ENCODE measurements at places on chromosomes 5 and 9. TPM values are rescaled to one million over a fixed set of nuclear protein-coding genes. Genes with fewer than 3 reads are reported as not detected.

Gene FSD1L
- total RNA-seq: 28.2 TPM

Gene LCN9
- total RNA-seq: not detected

Gene FOXD4L3
- not detected for total RNA-seq

Gene GPX3
- total RNA-seq: 160 TPM

Gene UBE2QL1
- 2.3 TPM for total RNA-seq

Gene OR1L6
- total RNA-seq: not detected

Gene HRH2
- 1.7 TPM for total RNA-seq

Gene NXNL2
- 0.72 TPM for total RNA-seq

Gene PCDHB13
- total RNA-seq: 4.4 TPM

Gene LCN1
- total RNA-seq: 373 TPM

Gene FUT7
- total RNA-seq: 0.10 TPM

Gene PTTG1
- total RNA-seq: 45.9 TPM

Gene PCDHA9
- 0.10 TPM for total RNA-seq

Gene GDA
- total RNA-seq: 1.8 TPM

Gene IFNK
- not detected for total RNA-seq

Gene ZSWIM6
- total RNA-seq: 14.5 TPM

Gene AHRR
- total RNA-seq: 8.2 TPM

Gene ZNF454
- total RNA-seq: 4.7 TPM

Gene CACNA1B
- 0.41 TPM for total RNA-seq

Gene SYK
- total RNA-seq: 7.1 TPM

Gene PRLR
- 2.4 TPM for total RNA-seq

Gene FAM221B
- total RNA-seq: not detected

Gene MYOZ3
- total RNA-seq: 51.5 TPM

Gene P4HA2
- total RNA-seq: 87.2 TPM

Gene CEL
- 0.41 TPM for total RNA-seq

Gene ITK
- total RNA-seq: 4.4 TPM

Gene CCL19
- total RNA-seq: not detected

Gene FBN2
- total RNA-seq: 215 TPM

Gene FOXD4L5
- not detected for total RNA-seq

Gene PAEP
- total RNA-seq: not detected

Gene SV2C
- 0.31 TPM for total RNA-seq

Gene INSL6
- not detected for total RNA-seq

Gene CDO1
- 16.8 TPM for total RNA-seq

Gene PCDHA11
- total RNA-seq: 0.51 TPM

Gene C9orf153
- not detected for total RNA-seq

Gene TEX48
- total RNA-seq: not detected

Gene SCGB3A1
- 16.5 TPM for total RNA-seq

Gene RAD1
- 24.3 TPM for total RNA-seq

Gene ADAMTS19
- 49.9 TPM for total RNA-seq

Gene DDX4
- not detected for total RNA-seq

Gene ADAMTSL2
- 4.3 TPM for total RNA-seq

Gene KCNT1
- 2.8 TPM for total RNA-seq

Gene SLC22A4
- 1.7 TPM for total RNA-seq

Gene EGFLAM
- 37.6 TPM for total RNA-seq

Gene GNA14
- 5.9 TPM for total RNA-seq

Gene NTRK2
- total RNA-seq: 60.3 TPM

Gene GRXCR2
- not detected for total RNA-seq

Gene PLAC8L1
- not detected for total RNA-seq

Gene ALDOB
- total RNA-seq: not detected

Gene COL15A1
- 455 TPM for total RNA-seq

Gene SMIM32
- total RNA-seq: not detected

Data from tongue (tissue), 3 donors.